Natural killer cell treated with Interleukin-12 subunit alpha and Interleukin-12 subunit beta and Interleukin-15 and Interleukin-18, amount 100 ng/mL, for 72 hours (primary cell): ENCODE measurements at places on chromosomes 6 and 20. TPM values are rescaled to one million over a fixed set of nuclear protein-coding genes. Genes with fewer than 3 reads are reported as not detected.

The MRPS26 gene
- 56.6 TPM for total RNA-seq

The BEND3 gene
- 6.5 TPM for total RNA-seq

The SIRPD gene
- not detected for total RNA-seq

The PDYN gene
- not detected for total RNA-seq

The SLC24A3 gene
- total RNA-seq = 1.4 TPM

The CTSZ gene
- 19.2 TPM for total RNA-seq

The ABHD16B gene
- not detected for total RNA-seq

The TINAG gene
- total RNA-seq = not detected
